ENCODE measurements at places on chromosomes 1 and 21. TPM values are rescaled to one million over a fixed set of nuclear protein-coding genes. Genes with fewer than 3 reads are reported as not detected.

GRCh38 chr1:54989968-54990810 is 8.5 kb upstream of the BSND start:
- no peak overlapping the region for H3K4me3 ChIP-seq
- H3K36me3 ChIP-seq = no peaks in the 10 kb centered on the region
- no peaks in the 10 kb centered on the region for H3K27me3 ChIP-seq
- H3K27ac ChIP-seq = no peak overlapping the region
- DNase-seq = no peak

DNA sequence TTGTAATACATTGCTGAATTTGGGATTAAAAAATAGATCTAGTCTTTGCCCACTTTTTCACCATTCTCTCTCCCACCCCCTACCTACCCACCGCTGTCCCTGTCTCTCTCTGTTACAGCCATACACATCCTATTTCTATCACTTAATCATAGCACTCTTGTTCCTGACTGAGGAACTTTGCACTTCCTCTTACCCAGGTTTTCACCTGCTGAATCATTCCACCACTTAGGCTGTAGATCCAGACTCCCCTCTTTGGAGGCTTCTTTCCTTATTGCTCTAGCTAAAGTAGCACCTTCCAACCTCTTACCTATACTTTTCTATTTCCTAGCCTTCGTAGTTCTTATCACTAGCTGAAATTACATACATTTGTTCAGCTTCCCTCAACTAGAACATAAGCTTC is 59.6 kb downstream of the ATP6V1G3 start:
- H3K36me3 ChIP-seq = no peaks in the 10 kb centered on the region
- H3K4me3 ChIP-seq = no peak overlapping the region
- no peaks in the 10 kb centered on the region for H3K27me3 ChIP-seq
- H3K27ac ChIP-seq = no peak overlapping the region
- DNase-seq = no peak

DNA sequence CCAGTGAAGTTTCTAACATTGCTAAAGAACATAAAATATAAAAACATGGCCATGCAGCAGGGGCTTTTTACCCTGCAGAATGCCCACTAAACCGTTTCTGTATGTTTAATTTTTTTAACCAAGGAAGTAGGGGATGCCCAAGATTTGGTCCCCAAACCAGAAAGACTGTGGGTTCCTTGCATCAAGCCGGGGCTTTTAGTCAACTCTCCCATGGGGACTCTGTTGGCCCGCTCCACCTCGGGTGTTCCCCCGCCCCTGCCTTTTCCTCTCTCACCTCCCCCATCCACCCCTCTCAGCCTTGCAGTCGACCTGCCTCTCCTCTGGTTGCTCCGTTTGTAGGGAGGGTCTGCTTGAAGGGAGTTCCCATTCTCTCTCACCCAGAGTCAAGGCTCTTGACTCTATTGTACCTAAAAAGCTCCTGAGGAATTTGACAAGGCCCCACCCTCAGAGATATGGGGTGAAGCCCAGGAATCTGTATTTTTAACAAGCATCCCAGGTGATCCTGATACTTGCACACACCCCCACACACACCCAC is 117.5 kb downstream of the TOMM20 start:
- no peak overlapping the region for H3K27ac ChIP-seq
- peaks cover 8% of the 10 kb centered on the region for H3K4me1 ChIP-seq
- DNase-seq = no peak

GRCh38 chr1:24281591-24281990 is 37.6 kb upstream of the GRHL3 start:
- no peak for DNase-seq
- H3K36me3 ChIP-seq = no peaks in the 10 kb centered on the region
- no peaks in the 10 kb centered on the region for H3K4me1 ChIP-seq

GRCh38 chr1:210905944-210906453 is 227.9 kb downstream of the KCNH1 start:
- no peak overlapping the region for H3K27ac ChIP-seq
- no peaks in the 10 kb centered on the region for H3K36me3 ChIP-seq
- H3K27me3 ChIP-seq = no peaks in the 10 kb centered on the region
- H3K4me1 ChIP-seq = no peaks in the 10 kb centered on the region
- DNase-seq = no peak

DNA sequence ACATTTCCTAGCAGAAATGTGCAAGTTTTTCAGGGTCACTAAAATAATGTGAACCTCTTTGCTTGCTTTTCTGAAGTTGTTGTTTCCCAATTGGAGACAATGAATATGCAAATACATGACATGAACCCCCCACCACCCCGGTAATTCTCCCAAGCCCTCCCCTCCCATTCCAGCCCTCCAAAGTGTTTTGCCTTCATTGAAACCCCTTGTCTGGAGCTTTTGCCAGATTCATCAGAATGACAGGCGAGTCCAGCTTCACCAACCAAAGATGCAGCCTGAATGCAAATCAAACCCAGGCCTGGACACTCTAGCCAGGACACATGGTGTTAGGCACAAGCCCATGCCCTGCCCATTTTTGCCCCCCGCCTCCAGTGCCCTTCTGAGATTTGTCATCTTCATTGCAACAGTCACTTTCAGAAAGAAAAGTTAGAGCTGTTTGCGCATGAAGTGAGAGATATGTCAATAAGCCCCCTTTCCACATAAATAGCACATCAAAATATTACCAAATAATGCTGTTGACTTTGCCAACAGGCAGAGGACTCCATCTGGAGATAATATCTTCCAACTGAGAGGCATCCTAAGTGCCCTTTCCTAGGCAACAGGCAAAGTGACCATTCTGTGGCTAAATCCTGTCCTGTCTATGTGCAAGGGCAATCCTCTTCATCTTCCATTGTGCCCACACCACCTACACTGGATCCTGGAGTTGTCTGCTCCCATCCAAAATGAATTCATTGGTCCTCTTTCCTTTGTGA is 145.6 kb upstream of the NFIA start:
- no peaks in the 10 kb centered on the region for H3K36me3 ChIP-seq
- H3K4me3 ChIP-seq = no peak overlapping the region
- no peak for DNase-seq
- H3K27ac ChIP-seq = no peak overlapping the region
- H3K4me1 ChIP-seq = peaks cover 9% of the 10 kb centered on the region

GRCh38 chr1:173532237-173532636 is 55.1 kb downstream of the PRDX6 start:
- peaks cover 4% of the 10 kb centered on the region for H3K4me1 ChIP-seq
- no peak overlapping the region for H3K27ac ChIP-seq
- H3K36me3 ChIP-seq = no peaks in the 10 kb centered on the region
- H3K27me3 ChIP-seq = no peaks in the 10 kb centered on the region
- no peak overlapping the region for H3K4me3 ChIP-seq

- no peaks in the 10 kb centered on the region for H3K4me1 ChIP-seq
- H3K36me3 ChIP-seq = no peaks in the 10 kb centered on the region
- DNase-seq = no peak
- H3K4me3 ChIP-seq = no peak overlapping the region
- no peaks in the 10 kb centered on the region for H3K27me3 ChIP-seq
Measured at GRCh38 chr1:116346943-116347673, 25.9 kb upstream of the ATP1A1 start.

CDK18 gene
- 6.5 TPM for total RNA-seq

FHL3 gene
- 28.7 TPM for total RNA-seq
